ENCODE measurements at places on chromosomes 6 and 20. TPM values are rescaled to one million over a fixed set of nuclear protein-coding genes. Genes with fewer than 3 reads are reported as not detected.

- peak; percentile 90 for DNase-seq
Measured at GRCh38 chr6:163405412-163406309, 8.9 kb upstream of the QKI start.

SYCP2L gene
- total RNA-seq: 0.92 TPM

- DNase-seq: peak; percentile 91
Measured at GRCh38 chr20:17836303-17836861, 132.2 kb downstream of the SNX5 start.

ZNF311 gene
- 0.35 TPM for total RNA-seq

DNA sequence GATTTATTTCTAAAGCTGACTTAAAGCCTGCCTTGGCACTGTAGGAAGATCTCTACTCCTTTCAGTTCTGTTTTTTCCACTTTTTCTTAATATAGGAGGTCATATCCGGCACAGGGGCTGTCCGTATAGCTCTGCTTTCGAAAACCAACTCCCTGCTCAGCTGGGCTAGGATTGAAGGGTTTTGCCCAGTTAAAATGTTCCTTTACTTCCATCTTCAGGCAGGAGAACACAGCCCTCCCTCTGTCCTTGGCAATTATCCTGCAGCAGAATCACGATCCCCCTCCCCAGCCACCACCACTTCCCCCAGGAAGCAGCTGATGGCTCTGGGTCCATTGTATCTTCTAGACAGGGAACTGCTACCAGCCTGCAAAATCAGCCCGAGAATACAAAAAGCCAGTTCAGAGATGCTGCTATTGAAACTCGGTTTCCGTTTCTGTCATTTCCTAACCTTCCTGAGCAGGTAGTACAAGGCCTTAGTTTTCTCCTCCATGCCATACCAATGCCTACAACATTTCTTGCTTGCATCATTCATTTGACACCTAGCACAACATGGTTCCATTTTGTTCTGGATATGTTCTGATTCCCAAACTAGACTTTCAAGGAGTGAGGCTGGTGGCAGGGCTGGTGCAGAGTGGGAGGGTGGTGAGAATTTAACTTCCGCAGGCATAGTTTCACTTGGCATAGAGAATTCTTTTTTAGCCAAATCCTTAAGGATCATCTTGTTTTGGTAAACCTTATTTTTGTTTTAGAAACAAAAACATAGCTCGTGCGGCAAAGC lies 53.9 kb downstream of the FAM50B start:
- DNase-seq: no peak

DNA sequence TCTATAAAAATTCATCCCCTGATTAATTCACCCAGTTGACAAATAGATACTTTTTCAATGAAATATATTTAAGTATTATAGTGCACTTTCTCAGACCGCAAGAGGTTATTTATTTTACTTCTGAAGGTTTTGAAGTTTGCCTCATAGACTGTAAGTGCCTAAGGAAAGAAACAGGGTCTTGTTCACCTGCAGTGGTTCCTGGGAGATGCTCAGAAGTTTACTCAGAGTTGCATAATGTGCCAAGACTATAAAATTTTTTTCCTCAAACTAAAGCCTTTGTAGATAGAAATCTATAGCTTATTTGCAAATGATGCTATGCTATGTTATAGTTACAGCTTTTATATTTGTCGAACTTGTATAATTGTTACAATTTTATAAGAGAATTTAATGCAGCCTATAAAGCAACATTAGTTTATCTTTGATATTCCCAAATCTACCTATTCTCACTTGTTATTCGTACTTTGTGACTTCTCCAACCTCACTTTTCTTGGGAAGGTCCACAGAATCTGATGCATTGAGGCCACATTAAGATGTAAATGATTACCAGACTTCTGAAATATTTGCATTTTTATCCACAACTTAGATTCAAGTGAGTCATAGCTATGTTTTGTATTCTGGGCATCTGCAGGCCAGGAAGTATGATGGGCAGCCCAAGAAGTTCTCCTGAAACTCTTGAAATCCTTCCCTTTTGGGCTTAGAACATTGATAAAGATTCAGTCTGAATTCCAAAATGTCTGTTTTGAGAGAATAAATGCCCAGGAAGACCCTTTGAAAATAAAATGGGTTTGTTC lies 35.7 kb downstream of the KCNQ5 start:
- DNase-seq: no peak

- DNase-seq: peak; percentile 68
Measured at GRCh38 chr6:81834141-81834681, 81.7 kb upstream of the TENT5A start.

NDRG3 gene
- 27.9 TPM for total RNA-seq

DNA sequence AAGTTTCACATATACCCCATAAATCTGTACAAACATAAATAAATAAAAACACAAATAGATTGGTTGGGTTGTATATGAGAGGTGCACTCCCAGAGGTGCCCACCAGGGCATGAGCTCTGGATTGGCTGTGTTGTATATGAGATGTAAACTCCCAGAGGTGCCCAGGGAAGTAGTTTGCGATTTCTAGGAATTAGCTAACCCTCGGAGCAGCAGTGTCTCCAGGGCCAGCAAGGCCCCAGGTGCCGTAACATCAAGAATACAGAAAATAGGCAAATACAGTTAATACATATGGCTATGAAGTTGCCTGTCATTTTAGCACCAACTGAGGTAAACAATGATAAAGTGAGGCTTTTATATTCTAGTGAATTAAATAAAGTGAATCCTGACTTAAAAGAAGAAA lies 5.4 kb upstream of the GINM1 start:
- no peak for DNase-seq

GRCh38 chr6:21722510-21722909 lies 129.0 kb downstream of the SOX4 start:
- no peak for DNase-seq

CST2 gene
- not detected for total RNA-seq

FHL5 gene
- total RNA-seq: 6.8 TPM

FNDC11 gene
- total RNA-seq: 0.16 TPM

GLP1R gene
- 6.8 TPM for total RNA-seq

MCCD1 gene
- not detected for total RNA-seq

DNA sequence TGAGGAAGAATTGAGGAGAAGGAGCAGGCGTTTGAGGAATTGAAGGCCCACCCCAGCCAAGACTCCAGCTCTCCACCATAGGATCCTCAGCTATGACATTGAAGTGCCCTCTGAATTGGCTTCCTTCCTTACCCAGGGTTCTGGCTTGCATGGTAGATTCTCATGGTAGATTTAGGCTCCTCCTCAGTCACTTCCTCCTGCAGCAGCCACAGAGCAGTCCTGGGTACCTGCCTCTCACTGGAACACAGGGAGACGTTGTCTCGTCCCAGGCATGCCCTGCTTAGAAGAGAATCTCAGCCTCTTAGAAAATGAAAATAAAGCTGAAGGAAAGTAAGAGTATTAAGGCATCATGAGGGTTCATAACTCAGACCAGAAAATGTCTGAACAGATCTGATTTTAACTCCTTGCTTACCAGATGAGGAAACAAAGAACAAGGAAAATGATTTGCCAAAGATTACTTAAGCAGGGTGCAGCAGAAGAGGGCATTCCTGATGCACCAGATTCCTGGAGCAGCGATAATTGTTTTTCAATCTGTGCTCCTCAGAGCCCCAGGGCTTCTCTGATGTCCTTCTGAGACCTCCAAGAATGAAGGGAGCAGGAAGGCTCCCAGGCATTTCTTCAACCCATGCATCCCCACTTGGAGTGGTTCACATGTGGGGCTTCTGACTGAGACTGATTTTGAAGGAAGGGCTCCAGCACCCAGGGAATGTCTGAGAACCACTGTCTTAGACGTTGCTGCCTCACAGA lies 219.8 kb downstream of the HIVEP2 start:
- DNase-seq: no peak

DNA sequence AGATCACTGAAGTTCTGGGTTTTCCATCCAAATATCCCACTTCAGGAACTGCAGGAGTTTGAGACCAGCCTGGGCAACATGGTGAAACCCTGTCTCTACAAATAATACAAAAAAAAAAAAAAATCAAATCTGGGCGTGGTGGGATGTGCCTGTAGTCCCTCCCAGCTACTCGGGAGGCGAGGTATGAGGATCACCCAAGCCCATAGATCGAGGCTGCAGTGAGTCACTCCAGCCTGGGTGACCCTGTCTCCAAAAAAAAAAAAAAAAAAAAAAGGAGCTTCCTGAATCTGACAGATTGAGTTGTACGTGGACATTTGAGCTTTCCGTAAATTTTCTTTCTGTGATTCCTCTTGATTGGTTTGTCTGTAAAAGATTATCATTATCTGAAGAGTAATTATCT lies 55.6 kb downstream of the TULP4 start:
- no peak for DNase-seq

DNA sequence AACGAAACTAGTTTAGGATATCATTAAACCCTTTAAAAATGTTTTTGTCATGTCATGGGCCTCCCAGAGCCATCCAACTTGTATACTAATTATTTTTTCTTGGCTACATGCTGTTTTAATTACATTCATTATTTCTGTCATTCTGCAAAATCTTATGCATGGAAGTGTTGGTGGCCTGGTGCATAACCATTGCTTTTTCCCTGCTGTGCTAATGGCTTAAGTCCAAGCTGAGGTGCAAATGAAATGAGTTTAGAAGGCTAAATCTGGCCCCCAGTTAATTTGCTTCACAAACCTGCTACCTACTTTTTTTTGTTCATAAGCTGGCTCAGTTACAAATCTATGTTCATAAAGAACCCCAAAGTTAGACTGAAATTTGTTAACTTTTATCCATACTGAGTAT lies 1249.9 kb downstream of the EPHA7 start:
- no peak for DNase-seq

DNA sequence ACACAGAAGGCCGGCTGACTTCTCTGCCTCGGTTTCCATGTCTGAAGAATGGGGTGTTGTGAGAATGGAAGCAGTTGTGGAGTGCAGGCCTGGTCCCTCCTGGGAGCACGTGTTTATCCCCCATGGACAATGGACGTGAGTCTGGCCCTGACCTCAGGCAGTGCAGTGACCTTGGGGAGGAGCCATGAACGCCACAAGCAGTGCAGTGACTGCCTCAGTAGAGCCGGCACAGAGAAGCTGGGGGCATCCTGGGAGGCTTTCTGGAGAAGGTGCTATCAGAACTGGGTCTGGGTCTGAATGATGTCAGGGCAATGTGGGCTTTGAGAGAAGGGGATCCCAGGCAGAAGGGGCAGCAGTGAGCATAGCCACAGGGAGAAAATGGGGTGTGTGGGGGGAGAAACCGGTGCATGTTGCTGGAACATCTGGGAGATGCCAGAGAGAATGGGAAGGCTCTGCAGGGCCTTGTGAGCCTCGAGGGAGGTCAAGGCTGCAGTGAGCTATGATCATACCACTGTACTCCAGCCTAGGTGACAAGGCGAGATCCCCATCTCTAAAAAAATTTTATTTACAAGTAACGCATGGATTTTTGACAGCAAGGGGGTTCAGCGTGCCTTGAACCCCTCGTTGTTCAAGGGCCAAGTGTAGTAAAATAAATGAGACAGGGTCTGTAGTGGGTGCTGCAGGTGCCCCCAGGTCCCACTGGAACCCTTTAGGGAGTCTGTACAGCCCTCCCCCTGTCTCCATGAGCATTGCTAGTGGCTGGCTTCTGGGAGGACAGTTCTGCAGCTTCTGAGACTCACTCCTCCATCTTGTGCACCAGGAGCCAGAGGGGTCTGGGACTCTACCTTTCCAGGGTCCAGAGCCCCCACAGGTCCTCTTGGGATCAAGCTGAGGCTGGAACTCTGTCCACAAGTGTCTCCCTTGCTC lies 27.0 kb upstream of the ZBP1 start:
- DNase-seq: peak; percentile 28

DNA sequence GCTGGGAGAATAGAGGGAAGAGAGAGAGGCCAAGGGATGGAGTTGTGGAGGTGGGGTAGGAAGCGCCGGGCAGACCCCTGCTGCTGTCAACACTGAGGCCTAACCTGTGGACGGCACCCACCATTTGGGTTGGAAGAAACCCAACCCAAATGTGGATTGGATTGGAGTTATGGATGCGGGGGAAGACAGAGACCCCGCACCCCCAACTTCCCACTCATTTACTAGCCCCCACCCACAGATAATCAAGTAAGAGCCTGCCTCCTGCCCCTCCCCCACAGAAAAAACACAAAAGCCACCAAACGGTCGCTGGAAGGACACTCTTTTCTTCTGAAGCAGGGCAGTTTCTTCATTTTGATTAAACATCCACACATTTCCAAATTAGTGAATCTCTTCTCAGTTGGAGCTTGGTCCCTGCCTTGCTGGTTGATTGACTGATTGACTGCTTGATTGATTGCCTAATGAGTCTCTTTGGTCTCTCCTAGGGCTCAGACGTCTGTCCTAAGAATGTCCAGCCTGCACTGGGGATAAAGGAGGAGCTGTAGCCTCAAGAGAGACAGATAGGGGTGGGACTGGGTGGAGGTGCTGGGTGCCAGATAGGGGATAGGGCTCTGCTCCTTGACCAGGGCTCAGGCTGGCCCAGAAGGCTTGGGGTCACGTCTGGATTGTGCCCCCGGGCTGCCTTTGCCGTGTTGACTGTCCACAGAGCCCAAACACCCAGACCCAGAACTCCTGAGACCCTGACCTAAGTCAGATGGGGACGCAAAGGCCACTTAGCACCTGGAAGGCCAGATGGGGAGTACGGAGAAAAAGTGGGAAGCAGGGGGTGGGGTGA lies 74.9 kb upstream of the FOXP4 start:
- no peak for DNase-seq

GMPR gene
- 125 TPM for total RNA-seq

PARD6B gene
- total RNA-seq: 5.6 TPM

AK9 gene
- total RNA-seq: 11.9 TPM

DNA sequence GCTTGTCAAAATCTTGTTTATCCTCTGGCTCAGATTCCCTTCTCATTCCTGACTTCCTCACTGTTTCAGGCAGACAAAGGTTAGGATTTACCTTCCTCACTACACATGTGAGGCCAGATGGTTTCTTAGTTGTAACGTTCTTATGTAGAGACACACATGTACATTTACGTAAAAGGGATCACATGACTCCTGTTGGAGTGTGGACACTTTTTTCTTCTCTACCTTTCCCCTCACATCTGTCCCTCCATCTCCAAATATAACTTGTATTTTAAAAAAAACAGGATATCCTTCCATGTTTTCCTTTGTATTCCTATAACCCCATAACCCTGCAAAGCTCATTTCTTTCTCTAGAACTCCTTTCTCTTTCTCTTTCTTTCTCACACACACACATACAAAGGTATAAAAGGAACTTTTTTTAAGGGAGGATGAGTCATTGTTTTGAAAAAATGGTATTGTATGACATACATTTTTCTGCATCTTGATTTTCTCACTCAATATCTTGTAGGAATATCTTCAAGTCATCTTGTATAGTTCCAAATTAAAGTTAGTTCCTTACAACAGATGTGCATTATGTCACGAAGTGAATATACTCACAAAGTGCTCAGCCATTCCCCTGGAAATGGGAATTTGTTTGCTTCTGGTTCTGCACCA lies 78.2 kb upstream of the SULF2 start:
- no peak for DNase-seq

TGM6 gene
- total RNA-seq: not detected

- no peak for DNase-seq
Measured at GRCh38 chr6:22113026-22113766, 183.6 kb downstream of the PRL start.

- DNase-seq: no peak
Measured at GRCh38 chr20:53842301-53843099, 227.9 kb downstream of the BCAS1 start.
